ENCODE measurements at places on chromosomes 6 and 20. TPM values are rescaled to one million over a fixed set of nuclear protein-coding genes. Genes with fewer than 3 reads are reported as not detected.

GRCh38 chr20:58692579-58693225, at the start of gene NPEPL1:
NPEPL1 (plus strand) TSS chr20:58692800; CDS start chr20:58692901, 101 bp downstream.
- peak; percentile 48 for DNase-seq

SDHAF4 gene
- 8.3 TPM for total RNA-seq

GRCh38 chr6:141561154-141561553, 571.6 kb upstream of the GJE1 start:
- no peak for DNase-seq

SERINC3 gene
- total RNA-seq: 78.4 TPM

- no peak for DNase-seq
These were observed 69.3 kb upstream of the FYN start for GRCh38 chr6:111942561-111942960.

GRCh38 chr20:20173254-20173653, 120.9 kb downstream of the CFAP61 start:
- DNase-seq: no peak

REPS1 gene
- 67.1 TPM for total RNA-seq

PHF3 gene
- total RNA-seq: 78.5 TPM

DNA sequence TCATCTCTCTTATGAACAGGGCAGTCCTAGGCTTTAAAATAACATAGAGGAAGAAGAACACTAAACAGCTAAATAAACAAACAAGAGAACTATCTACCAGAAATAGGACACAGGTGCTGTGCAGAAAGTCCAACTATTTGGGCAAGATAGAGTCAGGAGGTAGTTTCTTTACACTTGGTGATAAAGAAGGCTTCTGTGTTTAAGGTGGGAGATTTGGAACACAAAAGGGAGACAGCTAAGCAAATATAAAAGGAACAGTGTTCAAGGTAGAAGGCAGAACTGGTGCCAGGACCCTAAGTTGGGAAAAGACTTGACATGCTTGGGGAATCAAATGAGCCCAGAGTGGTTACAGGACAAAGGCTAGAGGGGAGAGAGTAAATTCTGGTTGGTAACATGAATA, 110.5 kb downstream of the MANEA start:
- DNase-seq: no peak

DNA sequence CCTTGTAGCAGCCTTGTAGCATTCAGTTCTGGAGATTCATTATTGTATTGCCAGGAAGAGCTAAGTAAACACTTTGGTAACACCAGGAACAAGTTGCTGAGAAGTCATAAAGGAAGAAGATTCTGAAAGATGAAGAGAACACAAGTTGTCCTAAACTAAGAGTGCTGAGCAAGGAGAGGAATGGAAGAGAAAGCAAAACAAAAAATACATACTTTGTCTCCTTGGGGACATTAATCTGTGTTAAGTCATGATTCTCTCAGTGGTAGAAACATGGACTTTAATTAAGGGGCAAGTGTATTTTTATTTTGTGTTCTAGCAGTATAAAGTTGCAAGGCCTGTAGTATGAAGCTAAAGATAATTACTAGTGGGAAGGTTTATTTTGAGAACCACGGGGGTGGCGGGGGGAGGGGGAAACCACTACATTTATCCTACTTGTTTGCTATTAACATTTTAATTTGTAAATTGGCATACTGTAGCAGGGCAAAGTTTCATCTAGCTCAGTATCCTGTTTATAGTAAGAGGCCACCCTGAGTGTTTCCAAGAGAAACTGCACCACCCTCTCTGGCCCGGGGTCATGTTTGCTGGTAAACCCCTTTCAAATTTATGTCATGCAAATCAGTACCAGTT, 463.0 kb downstream of the CDKAL1 start:
- no peak for DNase-seq

GRCh38 chr6:164069350-164069990, 655.0 kb downstream of the QKI start:
- DNase-seq: no peak

DNA sequence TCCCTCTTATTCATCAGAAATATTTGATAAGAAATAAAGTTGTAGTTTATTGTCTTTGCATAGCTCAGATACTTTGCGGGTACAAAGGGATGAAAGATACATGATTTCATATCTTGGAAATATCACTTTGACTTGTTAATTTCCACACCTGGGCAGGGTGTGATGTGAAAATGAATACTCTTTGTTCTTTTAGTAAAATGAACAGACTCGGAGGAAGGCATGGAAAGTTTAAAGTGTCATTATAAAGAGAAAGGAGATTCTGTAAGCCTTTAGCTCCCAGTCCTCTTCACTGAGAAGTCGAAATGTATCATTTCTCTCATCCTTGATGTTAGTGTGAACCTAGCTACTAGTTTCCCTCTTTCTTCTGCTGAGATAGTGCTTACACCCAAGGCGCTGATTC, 36.7 kb upstream of the AKIRIN2 start:
- DNase-seq: no peak
